ENCODE measurements at places on chromosomes 11 and 22. TPM values are rescaled to one million over a fixed set of nuclear protein-coding genes. Genes with fewer than 3 reads are reported as not detected.

- H3K27me3 ChIP-seq = no peaks in the 10 kb centered on the region
- no peaks in the 10 kb centered on the region for H3K4me1 ChIP-seq
- H3K27ac ChIP-seq = no peak overlapping the region
- no peak overlapping the region for H3K4me3 ChIP-seq
- H3K36me3 ChIP-seq = no peaks in the 10 kb centered on the region
These were observed 87.6 kb upstream of the OR9Q1 start for GRCh38 chr11:57936050-57936418.

The BDNF gene
- total RNA-seq = 0.08 TPM

The RIBC2 gene
- not detected for total RNA-seq

The HORMAD2 gene
- not detected for total RNA-seq

DNA sequence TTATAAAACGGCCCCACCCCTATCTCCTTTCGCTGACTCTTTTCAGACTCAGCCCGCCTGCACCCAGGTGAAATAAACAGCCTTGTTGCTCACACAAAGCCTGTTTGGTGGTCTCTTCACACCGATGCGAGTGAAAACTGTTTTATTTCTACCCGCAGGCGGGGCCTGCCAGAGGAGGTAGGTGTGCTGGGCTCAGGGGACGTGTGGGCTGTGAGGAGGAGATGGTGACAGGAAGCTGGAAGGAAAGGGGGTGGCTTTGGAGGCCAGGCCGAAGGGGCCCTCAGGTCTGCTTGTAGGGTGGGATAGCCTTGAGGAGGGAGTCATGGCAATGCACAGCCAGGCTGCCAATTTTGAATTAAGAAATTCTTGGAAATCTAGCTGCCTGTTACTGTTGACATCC is 21.3 kb upstream of the KRTAP5-7 start:
- no peak for DNase-seq
- no peaks in the 10 kb centered on the region for H3K27me3 ChIP-seq
- H3K36me3 ChIP-seq = peaks cover 6% of the 10 kb centered on the region

DNA sequence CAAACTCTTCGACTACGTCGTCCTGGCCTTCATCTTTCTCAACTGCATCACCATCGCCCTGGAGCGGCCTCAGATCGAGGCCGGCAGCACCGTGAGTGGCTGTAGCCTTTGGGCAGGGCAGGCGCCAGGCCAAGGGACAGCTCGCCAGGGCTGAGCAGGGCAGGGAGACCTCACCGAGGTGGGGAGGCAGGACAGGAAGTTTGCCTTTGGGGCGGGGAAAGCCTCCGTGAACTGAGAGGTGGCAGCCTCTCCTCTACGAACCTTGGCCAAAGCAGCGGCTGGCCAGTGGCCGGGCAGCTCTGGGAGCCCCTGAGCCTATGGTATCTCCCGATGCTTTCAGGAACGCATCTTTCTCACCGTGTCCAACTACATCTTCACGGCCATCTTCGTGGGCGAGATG is 93.2 kb downstream of the CACNA1I start:
- no peak overlapping the region for H3K27ac ChIP-seq
- H3K4me1 ChIP-seq = no peaks in the 10 kb centered on the region
- no peak overlapping the region for H3K4me3 ChIP-seq
- no peaks in the 10 kb centered on the region for H3K36me3 ChIP-seq
- peaks cover 16% of the 10 kb centered on the region for H3K27me3 ChIP-seq
- DNase-seq = no peak

- H3K4me1 ChIP-seq = peaks cover under 1% of the 10 kb centered on the region
- H3K27me3 ChIP-seq = no peaks in the 10 kb centered on the region
- H3K36me3 ChIP-seq = no peaks in the 10 kb centered on the region
- no peak for DNase-seq
- no peak overlapping the region for H3K27ac ChIP-seq
These were observed 5.6 kb downstream of the PLAAT3 start for GRCh38 chr11:63608353-63609345.

Data from GM12878 (cell line).